ENCODE measurements at places on chromosomes 3 and 15. TPM values are rescaled to one million over a fixed set of nuclear protein-coding genes. Genes with fewer than 3 reads are reported as not detected.

Gene TCF12
- polyA plus RNA-seq: 16.6 TPM

Gene CEP97
- polyA plus RNA-seq: 0.72 TPM

Gene SOX14
- not detected for polyA plus RNA-seq

Gene GRK7
- not detected for polyA plus RNA-seq

Gene EIF4E3
- 15.1 TPM for polyA plus RNA-seq

Gene EDC3
- 13.4 TPM for polyA plus RNA-seq

Gene LRRC34
- polyA plus RNA-seq: 3.7 TPM

Gene GABRB3
- polyA plus RNA-seq: 0.34 TPM

Data from adipose tissue (tissue), 3 donors.